ENCODE measurements at places on chromosomes 6 and 20. TPM values are rescaled to one million over a fixed set of nuclear protein-coding genes. Genes with fewer than 3 reads are reported as not detected.

GRCh38 chr6:27847706-27848105 is 64.5 kb downstream of the OR2B2 start:
- DNase-seq, result no peak

DNA sequence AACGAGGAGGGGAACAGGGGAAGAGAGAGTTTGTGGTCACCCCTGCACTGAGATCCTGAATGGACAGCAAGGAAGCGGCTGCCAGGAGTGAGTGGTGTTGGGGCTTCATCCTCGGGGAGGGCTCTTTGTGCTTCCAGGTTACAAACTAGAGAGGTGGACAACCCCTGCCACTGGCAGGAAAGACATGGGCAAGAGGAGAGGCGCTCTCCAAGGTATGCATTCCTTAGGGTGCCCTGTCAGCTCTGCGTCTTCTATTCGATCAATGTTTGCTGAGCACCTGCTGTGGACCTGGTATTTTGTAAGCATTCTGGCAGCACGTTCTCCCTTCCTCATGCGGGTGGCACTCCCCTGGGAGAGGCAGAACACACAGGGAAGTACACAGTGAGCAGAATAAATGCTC is 93.6 kb downstream of the CDH4 start:
- DNase-seq, result no peak

DNA sequence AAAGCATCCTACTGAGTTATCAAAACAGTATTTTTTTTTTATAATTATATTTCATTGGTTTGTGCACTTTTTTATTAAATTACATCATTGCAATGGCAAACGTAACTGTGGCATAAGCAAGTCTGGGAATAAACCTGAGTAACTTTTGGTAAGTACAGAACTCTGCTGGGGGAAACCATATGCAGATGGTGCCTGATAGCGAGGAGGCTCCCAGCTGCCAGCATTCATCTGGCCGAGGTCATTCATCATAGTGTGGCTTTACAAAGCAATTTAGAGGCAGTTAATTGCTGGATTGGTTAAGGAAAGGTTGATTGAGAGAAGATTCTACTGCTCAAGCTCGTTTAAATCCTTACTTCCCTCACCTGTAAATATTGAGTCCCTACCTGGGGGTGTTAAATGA is 52.6 kb downstream of the HECA start:
- no peak for DNase-seq

DNA sequence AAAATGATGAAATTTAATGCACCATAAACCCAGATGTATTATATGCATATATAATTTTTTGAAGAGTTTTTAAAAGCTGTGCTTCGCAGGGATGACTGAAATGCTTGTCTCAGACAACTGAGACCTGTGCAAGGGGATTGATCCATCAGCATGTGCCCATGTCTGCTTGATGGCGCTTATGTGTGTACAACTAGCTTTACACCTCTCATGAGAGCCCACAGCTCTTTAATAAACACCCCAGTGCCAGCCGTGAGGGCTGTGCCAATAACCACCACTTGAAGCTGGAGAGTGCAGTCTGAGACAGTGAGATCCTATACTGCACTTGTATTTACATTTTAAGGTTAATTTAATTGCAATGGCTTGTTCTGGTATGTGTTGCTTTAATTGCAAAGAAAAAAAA is 225.5 kb downstream of the BCKDHB start:
- DNase-seq, result no peak

- DNase-seq, result no peak
Observed at GRCh38 chr20:34320861-34321260, 17.7 kb upstream of the AHCY start.

GRCh38 chr6:52595796-52596130 is 18.9 kb upstream of the TRAM2 start:
- DNase-seq, result no peak

- DNase-seq, result no peak
Observed at GRCh38 chr6:129701721-129702455, 8.1 kb downstream of the ARHGAP18 start.

GRCh38 chr6:156440688-156441087 is 336.5 kb upstream of the ARID1B start:
- DNase-seq, result no peak

GRCh38 chr20:36862857-36863668 is 12.9 kb upstream of the TLDC2 start:
- DNase-seq, result no peak

DNA sequence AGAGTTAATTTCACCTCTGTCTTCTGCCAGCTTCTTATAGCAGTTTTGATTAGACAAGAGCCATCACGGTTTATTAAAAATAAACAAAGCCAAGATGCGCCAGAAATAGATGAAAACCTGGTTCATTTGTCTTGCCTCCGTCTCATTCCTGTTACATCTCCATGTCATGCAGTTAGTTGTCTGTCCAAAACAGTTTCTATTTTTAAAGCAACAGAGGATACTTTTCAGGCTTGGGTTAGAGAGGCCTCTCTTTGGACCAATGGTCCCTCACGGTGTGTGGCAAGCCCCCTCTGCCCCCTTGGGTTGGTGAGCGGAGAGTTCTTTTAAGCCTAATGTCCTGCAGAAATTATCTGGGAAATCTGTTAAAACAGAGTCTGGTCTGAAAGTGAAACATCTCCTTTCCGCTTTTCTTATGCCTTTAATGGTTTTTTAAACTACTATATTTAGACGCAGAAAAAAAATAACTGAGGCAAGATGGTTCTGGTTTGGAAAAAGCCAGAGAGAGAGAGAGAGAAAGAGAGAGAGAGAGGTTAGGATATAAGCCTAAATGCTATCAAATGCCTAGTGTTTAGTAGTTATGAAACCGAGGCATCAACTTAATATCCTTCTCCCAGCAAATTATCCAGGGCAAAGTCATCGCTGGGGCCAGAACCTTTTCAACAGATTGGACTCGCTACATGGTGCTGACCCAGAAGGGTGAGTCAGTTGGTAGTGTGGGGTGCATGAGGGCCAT is 64.5 kb downstream of the ZDHHC14 start:
- DNase-seq, result no peak

DNA sequence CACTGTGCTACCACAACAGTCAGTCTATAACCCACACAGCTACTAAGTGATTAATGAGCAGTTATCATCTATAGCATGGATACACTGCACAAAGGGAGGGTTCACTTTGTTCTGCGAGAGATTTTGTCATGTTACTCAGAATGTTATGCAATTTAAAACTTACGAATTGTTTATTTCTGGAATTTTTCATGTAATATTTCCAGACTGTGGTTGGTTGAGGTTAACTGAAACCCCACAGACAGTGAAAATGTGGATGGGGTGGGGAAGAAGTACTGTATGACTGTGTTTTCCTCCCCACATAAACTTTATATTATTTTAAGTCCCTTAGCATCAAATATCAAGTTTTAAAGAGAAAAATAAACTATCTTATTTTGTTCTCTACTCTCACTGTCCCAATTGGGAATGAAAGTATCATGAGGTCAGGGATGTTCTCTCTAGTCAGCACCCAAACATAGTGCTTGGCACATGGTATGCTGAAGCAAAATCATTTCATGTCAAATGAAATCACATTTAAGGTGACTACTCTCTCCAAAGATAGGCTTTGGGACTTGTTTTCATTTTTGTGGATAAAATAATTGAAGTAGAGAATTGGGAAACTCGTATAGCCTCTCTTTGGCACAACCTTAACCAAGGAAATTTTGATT is 25.4 kb downstream of the DOP1A start:
- no peak for DNase-seq

DNA sequence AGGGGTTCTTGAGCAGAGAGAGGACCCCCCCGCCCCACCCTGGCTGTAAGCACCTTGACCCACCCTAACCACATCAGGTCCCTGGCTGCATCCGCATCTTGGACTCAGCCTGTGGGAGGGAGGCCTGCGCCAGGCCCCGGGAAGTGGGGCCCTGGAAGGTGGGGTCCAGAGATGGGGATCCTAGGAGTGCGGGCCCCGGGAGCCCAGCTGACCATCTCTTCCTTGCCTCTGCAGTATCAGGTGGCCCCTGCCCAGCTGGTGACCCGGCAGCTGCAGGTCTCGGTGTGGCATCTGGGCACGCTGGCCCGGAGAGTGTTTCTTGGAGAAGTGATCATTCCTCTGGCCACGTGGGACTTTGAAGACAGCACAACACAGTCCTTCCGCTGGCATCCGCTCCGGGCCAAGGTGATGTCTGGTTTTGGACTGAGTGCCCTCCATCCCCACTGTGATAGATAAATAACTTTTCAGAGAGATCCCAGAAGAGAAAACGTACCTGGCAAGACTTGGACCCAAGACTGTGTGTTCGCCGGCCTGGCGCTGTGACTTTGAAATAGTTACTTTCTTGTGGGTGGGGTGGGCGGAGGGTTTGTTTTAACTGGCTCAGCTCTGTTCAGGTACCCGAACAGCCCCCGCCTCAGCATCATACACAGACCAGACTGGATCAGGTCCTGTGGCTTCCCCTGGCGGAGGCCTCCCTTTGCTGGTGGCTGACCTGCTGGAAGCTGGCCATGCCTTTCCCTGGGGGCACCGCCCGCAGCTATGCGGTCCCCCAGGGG is 62.0 kb downstream of the EZR start:
- no peak for DNase-seq

Gene PLCB1
- total RNA-seq, result 48.3 TPM

DNA sequence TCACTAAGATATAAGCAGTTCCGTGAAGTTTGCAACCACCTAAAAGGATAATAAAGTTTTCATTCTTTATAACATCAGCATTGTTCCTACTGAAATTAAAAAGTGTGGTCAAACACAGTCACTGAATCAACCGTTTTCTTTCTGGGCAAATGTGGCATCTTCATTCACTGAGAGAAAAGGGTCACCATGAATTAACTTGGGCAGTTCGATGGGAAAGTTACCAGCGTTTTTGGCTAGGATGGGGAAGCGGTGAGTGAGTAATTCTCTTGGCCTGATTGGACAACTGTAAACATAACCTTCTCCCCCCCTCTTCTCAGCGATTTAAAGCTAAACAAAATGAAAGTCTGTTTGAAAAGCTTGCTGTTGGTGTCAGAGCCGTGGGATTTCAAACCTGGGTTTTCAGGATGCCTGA is 181.8 kb downstream of the SASH1 start:
- DNase-seq, result no peak

Gene IL20RA
- total RNA-seq, result 39.5 TPM

- no peak for DNase-seq
Observed at GRCh38 chr6:129184808-129185366, 301.9 kb downstream of the LAMA2 start.

Gene FILIP1
- total RNA-seq, result 11.3 TPM

DNA sequence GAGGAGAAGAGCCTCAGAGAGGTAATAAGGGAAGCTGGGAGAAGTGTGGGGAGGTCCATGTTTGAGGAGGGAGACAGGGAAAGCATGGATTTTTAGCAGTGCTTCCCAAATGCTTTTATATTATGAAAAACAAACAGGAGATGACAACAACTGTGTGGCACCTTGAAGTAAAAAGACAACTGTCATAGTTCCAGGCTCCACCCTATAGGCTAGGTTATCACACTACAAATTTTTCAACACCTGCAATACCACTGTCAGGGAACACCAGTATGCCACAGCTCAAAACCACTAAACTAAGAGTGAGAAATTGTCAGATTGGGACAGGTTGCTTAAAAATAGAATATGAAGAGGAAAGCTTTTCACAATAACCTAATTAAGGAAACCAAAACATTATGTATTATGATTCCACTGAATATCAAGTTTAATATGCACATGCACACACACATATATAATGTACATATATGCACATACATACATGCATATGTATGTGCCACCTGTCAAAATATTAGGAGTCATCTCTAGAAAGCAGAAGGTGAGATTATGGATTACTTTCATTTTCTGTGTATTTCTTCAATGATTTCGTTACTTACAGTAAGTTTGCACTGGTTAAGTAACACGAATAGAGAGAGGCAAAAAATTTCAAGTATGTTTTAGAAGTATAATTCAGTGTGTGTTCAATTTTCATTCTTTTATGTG is 261.2 kb downstream of the PTPRK start:
- DNase-seq, result no peak

Gene TRIM10
- total RNA-seq, result not detected

All from ureter (tissue), 1 donor.